ENCODE measurements at places on chromosomes 7 and 10.
A peak's percentile ranks its signal among the peaks of the same experiment; 100 is the strongest.

GRCh38 chr10:77833792-77834191 is 92.8 kb downstream of the DLG5 start:
- no peak for DNase-seq

DNA sequence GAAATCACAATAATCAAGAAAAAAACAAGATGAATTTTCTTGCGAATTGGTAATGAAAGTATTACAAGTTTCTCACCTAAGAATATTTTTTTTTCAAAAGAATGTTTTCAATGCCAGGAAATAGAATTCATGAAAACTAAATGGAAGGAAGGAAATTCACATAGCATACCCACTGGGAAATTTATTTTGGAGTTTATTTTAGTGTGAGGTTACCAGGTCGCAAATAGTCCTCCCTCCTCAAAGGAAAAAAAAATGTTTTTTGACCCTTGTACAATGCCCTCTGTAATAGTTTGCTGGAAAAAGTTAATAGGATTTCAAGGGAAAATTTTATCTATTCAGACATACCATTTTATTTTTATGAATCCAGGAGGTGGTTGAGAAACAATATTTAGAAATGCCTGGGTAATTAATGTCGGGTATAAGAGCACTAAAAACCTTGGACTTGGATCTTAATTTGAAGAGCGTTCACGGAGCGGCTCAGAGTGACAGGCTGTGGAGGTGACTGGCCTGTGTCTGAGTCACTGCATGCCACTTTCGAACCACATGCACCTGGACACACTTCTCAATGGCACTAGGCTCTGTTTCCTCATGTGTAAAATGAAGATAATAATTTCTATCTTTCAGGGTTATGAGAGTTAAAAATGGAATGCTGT is 28.2 kb downstream of the CUBN start:
- no peak for DNase-seq

- no peak for DNase-seq
Measured at GRCh38 chr10:16952610-16953009, 135.4 kb upstream of the RSU1 start.

DNA sequence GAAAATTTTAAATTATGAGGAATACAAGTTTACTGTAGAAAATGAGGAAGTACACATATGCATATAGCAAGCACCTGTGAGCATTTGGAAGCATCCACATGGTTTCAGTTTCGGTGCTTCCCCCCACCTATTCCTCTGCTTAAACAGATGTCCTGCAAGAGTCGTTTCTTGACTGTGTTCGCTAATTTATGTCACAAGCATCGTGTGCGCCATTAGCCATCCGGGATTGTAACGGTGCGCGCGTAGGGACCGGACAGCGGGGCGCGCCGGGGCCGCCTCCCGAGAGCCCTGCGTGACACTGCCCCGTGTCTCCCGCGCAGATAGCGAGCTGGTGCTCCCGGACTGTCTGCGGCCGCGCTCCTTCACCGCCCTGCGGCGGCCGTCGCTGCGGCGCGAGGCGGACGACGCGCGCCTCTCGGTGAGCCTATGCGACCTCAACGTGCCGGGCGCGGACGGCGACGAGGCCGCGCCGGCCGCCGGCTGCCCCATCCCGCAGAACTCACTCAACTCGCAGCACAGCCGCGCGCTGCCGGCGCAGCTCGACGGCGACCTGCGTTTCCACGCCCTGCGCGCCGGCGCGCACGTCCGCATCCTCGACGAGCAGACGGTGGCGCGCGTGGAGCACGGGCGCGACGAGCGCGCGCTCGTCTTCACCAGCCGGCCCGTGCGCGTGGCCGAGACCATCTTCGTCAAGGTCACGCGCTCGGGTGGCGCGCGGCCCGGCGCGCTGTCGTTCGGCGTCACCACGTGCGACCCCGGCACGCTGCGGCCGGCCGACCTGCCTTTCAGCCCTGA is 90.9 kb downstream of the NEURL1 start:
- peak; percentile 8 for DNase-seq

GRCh38 chr10:128437786-128438345 is 311.6 kb upstream of the MKI67 start:
- DNase-seq = no peak

DNA sequence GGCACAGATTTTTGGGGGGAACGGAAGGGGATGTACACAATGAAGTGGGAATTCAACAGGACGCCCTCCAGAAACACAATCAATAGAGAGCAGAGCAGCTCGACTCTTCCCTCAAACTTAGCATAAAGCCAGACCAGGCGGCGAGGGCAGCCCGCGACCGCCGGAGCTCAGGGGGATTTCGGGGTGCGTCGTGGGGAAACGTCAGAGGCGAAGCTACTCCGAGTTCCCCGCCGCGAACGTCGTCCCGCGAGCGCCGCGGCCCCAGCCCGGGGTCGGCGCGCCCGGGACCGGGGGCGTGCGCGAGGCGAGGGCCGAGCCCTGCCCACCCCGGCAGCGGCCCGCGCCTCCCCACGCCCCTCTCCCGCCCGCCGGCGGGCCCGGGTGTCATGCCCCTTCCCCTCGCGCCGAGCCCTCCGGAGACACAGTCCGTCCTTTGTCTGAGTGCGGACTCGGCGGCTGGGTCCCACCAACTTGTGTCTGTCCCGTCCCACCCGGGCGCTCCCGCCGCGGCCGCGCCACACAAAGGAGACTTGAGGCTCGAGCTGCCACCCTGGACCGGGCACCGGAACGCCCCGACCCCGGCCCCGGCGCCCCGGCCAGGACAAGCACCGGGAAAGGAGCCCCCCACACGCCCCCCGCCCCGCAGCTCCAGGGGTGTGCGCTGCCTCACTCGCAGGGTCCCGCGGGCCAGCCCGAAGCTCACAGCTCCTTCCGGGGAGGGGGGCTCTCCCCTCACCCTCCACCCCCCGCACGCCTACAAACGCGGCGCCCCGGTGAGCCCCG is 634 bp downstream of the EZH2 start:
- peak; percentile 24 for DNase-seq

DNA sequence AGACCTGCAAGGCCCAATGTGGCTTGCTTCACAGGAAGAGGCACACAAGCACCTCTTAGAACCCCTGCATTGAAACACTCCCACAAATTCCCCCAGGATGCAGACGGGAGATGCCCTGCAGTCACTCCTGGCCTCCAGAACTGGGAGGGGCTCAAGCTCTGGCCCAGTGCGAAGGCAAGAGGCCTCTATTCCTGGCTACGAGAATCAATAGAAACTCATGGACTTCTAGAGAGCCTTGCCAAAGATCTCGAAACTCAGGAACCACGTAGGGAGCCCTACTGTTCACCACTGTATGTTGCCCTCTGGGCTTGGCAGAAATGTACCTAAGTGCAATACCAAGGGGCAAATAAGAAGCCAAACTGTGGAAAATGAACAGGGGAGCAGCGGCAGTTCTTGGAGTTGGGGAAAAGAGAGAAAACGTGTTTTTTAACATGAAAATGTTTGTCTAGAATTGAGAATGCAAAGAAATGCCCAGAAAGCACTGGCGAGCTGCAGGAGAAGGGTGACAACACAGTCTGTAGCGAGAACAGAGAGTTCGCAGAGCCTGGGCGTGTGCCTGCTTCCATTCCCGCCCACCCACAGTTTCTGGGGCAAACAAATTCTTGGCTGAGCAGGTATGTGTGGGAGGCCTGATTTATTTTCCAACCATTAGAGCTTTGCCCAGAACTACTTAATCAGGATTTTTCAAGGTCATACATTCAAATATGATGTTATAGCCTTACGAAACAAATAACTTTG is 260.5 kb upstream of the KLF14 start:
- no peak for DNase-seq

GRCh38 chr7:142940966-142941535 is 1.8 kb downstream of the LLCFC1 start:
- no peak for DNase-seq

DNA sequence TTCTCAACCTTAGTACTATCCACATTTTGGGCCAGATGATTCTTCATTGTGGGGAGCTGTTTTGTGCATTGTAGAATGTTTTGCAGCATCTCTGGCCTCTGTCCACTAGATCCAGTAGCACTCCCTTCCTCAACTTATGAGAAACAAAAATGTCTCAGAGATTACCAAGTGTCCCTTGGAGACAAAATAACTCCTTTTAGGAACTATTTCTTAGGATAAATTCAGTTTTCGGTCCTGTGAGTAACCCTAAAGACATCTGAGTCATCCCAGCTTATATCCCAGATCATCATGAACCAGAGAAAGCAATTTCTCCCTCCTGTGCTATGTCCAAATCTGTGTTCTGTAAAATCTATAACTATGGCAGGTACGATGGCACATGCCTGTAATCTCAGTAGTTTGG is 266.6 kb upstream of the PHYHIPL start:
- no peak for DNase-seq

DNA sequence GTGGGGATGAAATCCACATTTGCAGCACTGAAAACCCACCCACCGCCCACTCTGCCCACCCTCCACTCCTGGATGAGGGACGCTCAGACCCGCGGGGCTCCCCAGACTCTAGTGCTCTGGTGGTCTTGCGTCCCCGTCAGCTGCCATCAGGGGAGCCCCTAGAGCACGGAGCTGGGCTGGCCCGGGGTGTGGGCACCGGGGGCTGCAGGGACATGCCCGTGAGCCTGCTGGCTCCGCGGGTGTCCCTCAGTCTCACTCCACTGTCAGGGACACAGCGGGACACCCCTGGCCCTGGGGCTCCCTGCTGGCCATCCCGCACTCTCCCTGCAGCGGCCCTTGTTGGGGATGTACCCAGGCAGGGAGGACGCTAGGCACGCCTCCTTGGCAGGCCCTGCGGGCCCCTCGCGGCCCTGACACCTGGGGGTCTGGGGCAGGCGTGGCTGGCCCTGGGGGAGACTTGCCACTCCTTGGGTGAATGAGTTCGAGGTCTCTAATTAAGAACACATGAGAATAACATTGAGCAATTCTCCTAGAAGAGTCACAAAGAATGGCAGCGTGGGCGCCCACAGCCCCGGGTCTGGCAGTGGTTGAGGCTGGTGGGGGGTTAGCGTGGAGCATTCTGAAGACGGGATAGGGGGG is 64.2 kb downstream of the CFAP46 start:
- no peak for DNase-seq

DNA sequence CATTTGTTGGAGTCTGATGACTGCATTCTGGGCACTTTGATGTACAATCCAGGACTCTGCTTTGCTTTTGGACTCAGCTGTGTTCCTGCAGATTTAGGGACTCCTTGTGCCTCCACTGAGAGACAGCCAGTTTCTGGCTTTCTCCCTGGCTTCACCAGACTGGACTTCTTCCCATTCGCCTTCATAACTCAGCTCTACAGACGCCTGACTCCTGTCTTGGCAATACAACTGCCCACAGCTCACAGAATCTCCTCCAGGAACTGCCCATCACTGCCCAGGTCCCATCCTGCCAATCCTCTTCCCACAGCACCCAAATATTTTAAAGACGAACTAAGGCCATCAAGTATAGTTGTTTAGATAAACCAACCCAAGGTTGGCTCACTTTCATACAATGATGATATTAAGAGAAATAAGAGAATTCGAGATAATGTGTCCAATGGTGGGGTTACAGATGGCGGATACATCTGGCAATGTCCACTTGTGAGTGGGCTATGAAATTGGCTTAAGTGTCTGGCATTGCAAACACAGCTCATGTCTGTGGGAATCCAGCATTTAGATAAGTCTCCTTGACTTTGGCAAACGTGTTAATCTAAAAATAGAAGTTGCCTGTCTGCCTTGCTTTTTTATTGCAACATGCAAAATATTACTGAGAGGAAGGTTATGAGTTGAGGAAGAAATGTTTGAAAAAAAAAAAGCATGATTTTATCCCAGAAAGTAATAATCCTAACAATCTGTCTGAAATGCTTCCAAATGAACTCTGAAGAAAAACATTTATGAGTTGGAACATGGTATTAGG is 95.1 kb downstream of the ITGA8 start:
- DNase-seq = no peak

DNA sequence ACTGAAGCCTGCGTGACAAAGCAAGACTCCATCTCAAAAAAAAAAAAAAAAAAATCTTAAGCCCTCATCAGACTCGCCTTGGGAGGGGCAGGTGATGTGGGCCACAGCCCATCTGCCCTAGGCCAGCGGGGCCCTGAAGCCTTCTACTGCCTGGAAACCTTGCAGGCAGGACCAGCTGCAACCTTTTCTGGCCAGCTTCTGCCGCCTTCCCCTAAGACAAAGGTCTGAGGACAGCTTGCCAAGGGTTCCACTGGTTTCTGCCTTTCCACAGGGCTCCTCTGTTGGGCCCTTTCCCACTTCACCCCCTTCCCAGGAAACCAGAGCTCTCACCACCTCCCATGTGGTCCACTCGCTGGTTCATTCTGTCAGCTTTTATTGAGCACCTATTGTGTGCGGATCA is 35.2 kb downstream of the UBTD1 start:
- no peak for DNase-seq

DNA sequence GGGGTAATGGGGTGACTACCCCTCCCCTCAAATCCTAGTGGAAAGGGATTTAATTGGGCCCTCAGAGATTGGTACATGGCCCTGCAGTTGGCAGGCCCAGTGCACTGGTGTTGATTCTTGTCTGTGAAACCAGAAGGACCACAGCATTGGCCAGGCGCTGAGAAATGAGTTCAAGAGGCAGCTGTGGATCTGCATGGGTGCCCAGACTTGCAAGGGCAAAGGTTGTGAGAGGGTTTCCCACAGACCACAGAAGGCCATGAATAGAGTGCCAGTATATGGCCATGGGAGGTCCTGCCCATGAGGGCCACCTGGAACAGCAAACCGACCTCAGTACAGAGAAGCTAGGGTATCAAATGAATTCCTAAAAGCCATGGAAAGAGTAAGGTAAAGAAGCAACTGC is 32.9 kb downstream of the TMEM168 start:
- DNase-seq = no peak

DNA sequence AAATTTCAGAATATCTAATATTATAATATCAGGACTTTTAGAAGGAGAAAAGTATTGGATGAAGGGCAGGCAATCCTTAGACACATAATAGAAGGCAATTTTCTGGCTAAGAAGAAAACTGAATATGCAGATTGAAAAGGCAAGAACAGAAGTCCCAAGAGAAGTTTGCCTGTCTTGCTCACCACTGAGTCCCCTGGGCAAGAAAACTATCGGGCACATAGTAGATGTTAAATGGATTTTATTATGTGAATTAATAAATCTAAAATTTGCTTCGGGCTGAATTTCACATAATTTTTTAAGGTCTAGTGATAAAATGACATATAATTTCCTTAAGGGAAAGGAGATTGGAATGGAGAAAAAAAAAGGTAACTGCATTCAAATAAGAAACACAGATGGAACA is 380.9 kb upstream of the GRM3 start:
- no peak for DNase-seq

- DNase-seq = no peak
Measured at GRCh38 chr10:120588311-120588710, 131.3 kb downstream of the PLPP4 start.

DNA sequence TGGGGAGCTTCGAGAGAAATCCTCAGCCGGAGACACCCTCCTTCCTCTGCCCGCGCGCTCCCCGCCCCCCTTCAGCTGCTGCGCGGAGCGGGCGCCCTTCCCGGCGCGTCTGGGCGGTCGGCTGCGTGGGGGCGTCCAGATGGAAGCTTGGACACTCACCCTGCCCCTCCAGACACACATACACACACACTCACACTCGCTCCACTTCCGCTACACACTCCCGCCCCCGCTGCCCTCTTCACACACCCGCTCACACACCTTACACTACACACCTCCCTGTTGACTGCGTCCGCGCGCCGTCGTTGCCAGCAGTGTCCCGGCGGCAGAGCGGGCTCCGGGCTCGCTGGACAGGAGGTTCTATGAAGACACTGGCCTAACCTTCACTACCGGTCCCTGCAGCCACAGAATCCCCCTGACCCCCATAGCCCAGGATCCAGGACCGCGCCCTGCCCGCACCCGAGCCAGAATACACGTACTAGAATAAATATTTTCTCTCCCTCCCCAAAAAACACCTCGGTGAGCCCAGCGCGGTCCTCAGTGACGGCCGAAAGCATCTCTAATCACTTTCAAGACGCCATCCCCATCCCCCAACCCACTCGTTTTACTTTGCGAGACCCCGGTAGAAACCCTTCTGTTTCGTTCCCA is 1.1 kb upstream of the EGR2 start:
- DNase-seq = peak; percentile 38

GRCh38 chr7:107501593-107501992 is 31.7 kb downstream of the GPR22 start:
- no peak for DNase-seq
